Activated CD4-positive, alpha-beta memory T cell treated with anti-CD3 and anti-CD28 coated beads, Interleukin-2, amount 10 ng/mL, durations not matched to agents 7 days and 5 days (primary cell): ENCODE measurements at places on chromosomes 2 and 18.

- H3K4me1 ChIP-seq: peaks cover 34% of the 10 kb centered on the region
- no peak overlapping the region for H3K4me3 ChIP-seq
- H3K27ac ChIP-seq: no peak overlapping the region
- no peak for DNase-seq
- peaks cover 88% of the 10 kb centered on the region for H3K27me3 ChIP-seq
These were observed 4.3 kb downstream of the SIX3 start for GRCh38 chr2:44945676-44946371.

DNA sequence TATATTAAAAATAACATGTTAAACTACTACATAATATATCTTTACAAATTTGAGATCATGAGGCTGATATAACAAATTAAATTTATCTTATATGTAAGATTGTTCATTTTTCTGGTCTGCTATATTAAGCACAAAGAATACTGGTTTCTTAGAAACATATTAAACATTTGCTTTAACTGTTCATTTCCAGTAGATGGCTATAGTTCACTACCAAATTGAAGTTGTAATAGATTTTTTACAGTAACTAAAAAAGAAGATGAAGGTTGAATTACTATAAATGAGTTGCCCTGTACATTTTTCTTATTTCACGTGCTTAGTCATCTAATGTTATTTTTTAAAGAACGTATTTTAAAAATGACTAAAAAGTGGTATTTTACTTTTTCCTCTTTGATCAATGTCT is 57.0 kb downstream of the ZNF407 start:
- no peak for DNase-seq
- no peak overlapping the region for H3K4me3 ChIP-seq
- no peak overlapping the region for H3K27ac ChIP-seq
- H3K27me3 ChIP-seq: no peaks in the 10 kb centered on the region
- H3K36me3 ChIP-seq: no peaks in the 10 kb centered on the region
- no peaks in the 10 kb centered on the region for H3K4me1 ChIP-seq

DNA sequence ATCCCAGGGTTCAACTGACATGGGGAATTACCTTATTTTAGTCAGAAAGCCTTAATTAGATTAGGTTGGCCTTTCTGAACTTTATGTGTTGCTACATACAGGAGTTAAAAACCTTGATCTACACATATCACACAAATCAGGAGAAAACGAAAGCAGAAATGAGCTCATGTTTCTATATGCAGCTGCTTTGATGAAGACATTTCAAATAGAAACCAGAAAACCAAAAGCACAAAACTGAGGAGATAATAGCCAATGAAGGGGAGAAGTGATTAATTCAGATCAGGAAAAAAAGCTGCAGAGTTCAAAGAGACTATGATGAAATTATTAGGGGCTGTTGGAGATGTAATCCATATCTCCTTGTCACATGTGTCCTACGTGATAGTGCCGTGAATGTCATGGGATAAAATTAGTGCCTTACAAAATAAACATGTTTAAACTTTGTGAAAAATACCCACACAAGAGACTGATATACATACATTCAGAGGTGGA is 255.0 kb downstream of the CAMKMT start:
- H3K4me3 ChIP-seq: no peak overlapping the region
- no peaks in the 10 kb centered on the region for H3K27me3 ChIP-seq
- DNase-seq: no peak
- no peaks in the 10 kb centered on the region for H3K36me3 ChIP-seq
- H3K27ac ChIP-seq: no peak overlapping the region

- no peaks in the 10 kb centered on the region for H3K36me3 ChIP-seq
- H3K27me3 ChIP-seq: peaks cover 46% of the 10 kb centered on the region
- H3K4me1 ChIP-seq: peaks cover 5% of the 10 kb centered on the region
- DNase-seq: no peak
- no peak overlapping the region for H3K27ac ChIP-seq
- H3K4me3 ChIP-seq: no peak overlapping the region
These were observed 491 bp downstream of the ALK start for GRCh38 chr2:29920631-29921559.

DNA sequence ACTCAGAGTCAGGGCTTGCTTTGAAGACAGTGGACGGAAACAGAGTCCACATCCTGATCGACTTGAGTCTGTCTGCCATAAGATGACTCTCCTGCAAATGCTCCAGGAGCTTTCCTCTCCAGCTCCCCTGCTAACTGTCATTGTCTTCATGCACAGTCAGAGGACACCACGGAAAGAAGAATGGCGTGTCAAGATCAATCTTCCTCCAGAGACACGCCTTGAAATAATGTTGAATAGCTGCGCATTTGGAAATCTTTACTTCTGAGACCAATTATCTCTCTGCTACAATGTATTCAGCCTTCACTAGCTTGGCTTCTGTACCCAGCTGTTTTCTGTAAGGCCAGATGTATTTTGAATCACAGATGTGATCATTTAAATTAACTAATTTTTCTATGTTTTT is 457.2 kb downstream of the CDH2 start:
- H3K4me1 ChIP-seq: no peaks in the 10 kb centered on the region
- H3K36me3 ChIP-seq: no peaks in the 10 kb centered on the region
- DNase-seq: no peak
- H3K4me3 ChIP-seq: no peak overlapping the region

DNA sequence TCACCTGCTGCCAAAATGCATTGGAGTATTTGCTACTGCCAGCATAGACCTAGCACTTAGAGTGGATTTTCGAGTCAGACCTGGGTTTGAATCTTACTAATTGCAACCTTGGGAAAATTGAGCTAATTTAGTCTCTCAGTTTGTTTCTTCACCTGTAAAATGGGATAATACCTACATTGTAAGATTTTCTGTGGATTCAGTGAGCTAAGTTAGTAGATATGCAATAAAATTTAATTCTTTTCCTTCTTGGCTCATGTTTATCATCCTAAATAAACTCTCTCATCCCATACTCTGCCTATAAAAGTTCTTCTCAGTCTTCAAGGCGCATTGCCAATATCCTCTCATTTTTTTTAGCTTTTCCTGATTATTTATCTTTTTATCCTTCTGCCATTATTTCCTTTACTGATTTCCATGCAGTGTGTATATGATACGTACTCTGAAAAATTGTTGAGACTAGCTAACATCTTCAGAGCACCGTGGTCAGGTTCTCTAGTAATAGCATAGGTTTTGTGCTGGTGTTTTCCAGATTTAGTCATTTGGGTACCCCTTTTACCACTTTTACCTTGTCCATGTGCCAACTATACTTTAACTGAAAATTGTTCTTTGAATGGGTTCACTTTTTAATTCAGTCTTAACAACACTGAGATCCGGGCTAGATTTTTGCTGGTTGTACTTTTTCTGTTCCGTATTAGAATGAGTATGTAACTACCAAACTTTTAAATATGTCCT is 7.3 kb downstream of the CEP192 start:
- no peaks in the 10 kb centered on the region for H3K27me3 ChIP-seq
- no peak overlapping the region for H3K4me3 ChIP-seq
- peaks cover 15% of the 10 kb centered on the region for H3K36me3 ChIP-seq
- peaks cover 26% of the 10 kb centered on the region for H3K4me1 ChIP-seq
- no peak for DNase-seq

DNA sequence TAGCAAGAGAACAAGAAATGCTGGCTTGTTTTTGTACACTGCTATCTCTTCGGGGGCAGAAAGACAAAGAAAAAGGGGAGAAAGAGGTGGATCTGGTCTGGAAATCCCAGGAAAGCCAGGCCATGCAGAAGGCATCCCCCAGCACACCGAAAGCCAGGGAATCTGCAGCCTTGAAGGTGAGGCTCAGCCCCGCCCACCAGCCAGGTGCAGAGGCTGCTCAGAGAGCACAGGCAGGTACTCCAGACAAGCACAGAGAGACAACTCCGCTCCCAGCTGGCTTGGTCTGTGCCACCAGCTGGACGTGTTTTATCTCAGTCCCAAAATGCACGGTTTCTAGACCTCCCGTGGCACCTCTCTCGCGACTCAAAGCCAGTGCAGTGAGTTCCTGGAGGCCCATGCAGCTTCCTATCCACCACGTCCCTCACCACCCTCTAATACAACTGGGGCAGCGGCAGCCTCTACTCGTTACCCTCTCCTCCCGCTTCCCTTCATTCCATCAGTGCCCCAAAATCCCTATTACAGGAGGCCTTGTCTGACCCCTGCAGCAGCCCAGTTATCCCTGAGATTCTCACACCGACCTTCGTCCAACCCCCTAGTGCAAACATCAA is 62.8 kb downstream of the HDAC4 start:
- no peak overlapping the region for H3K4me3 ChIP-seq
- H3K27ac ChIP-seq: no peak overlapping the region
- H3K36me3 ChIP-seq: peaks cover 31% of the 10 kb centered on the region
- no peaks in the 10 kb centered on the region for H3K27me3 ChIP-seq

GRCh38 chr2:86788881-86789686 is 1.6 kb downstream of the CD8A start:
- H3K27me3 ChIP-seq: peaks cover 59% of the 10 kb centered on the region
- peaks cover 34% of the 10 kb centered on the region for H3K4me1 ChIP-seq
- no peak overlapping the region for H3K27ac ChIP-seq
- no peak for DNase-seq
- H3K4me3 ChIP-seq: no peak overlapping the region

- H3K4me3 ChIP-seq: no peak overlapping the region
- peaks cover 31% of the 10 kb centered on the region for H3K4me1 ChIP-seq
- H3K27me3 ChIP-seq: no peaks in the 10 kb centered on the region
- DNase-seq: no peak
- peaks cover 2% of the 10 kb centered on the region for H3K36me3 ChIP-seq
These were observed 8.4 kb downstream of the ITSN2 start for GRCh38 chr2:24351981-24352380.

DNA sequence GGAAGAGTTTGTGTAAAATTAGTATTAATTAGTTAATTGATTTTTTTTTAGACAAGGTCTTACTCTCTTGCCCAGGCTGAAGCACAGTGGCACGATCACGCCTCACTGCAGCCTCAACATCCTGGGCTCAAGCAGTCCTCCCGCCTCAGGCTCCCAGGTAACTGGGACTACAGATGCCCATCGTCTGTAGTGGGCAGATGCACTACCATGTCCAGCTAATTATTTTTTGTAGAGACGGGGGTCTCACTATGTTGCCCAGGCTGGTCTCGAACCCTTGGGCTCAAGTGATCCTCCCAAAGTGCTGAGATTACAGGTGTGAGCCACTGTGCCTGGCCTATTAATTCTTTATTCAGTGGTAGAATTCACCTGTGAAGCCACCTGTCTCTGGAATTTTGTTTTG is 41.1 kb downstream of the UBE2F start:
- peaks cover 31% of the 10 kb centered on the region for H3K4me1 ChIP-seq
- no peak for DNase-seq
- H3K36me3 ChIP-seq: peaks cover 55% of the 10 kb centered on the region
- no peaks in the 10 kb centered on the region for H3K27me3 ChIP-seq

- H3K27me3 ChIP-seq: no peaks in the 10 kb centered on the region
- no peaks in the 10 kb centered on the region for H3K4me1 ChIP-seq
- no peaks in the 10 kb centered on the region for H3K36me3 ChIP-seq
These were observed 478.5 kb upstream of the TNP1 start for GRCh38 chr2:217338306-217338916.

GRCh38 chr2:159090514-159091201 is 122.2 kb downstream of the TANC1 start:
- H3K27ac ChIP-seq: no peak overlapping the region
- DNase-seq: no peak
- H3K4me3 ChIP-seq: no peak overlapping the region

- H3K4me3 ChIP-seq: no peak overlapping the region
- no peak for DNase-seq
- no peaks in the 10 kb centered on the region for H3K36me3 ChIP-seq
- no peaks in the 10 kb centered on the region for H3K4me1 ChIP-seq
- H3K27ac ChIP-seq: no peak overlapping the region
These were observed 18.8 kb upstream of the DTNB start for GRCh38 chr2:25692143-25692542.

DNA sequence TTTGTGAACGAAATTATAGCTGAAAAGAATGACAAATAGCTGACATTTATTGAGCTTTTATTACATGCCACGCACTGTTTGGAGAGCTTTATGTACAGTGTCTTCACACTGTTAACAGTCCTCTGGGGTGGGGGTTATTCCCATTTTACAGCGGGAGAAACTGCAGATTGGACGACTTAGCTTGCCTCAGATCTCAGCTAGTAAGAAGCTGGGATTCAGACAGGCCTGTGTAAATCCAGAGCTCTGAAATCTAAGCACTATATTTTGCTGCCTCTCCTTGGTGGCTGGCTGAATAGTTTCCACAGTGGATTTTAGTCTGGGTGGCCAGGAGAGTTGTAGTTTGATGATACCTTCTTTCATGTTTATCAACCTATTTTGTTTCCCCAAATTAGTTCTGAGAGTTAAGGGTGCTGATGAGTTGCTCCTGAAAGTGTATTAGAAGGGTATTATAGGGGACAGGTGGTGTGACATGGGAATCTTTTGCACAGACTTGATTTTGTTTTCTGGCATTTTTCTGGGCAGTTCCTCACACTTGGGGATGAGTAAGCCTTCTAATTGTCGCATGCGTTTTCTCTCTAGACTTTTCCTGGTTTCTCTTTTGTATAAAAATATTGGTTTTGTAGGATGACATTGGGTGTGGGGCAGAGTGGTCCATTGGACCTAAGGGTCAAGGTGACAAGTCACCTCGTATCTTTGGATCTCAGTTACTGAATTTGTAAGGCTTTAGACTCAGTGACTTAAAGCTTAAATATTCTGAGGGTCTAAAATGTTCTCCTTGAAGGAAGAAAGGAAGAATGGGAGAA is 1.5 kb downstream of the ACSL3 start:
- peaks cover 3% of the 10 kb centered on the region for H3K36me3 ChIP-seq
- peaks cover 8% of the 10 kb centered on the region for H3K27me3 ChIP-seq
- peaks cover 14% of the 10 kb centered on the region for H3K4me1 ChIP-seq
- no peak overlapping the region for H3K4me3 ChIP-seq

GRCh38 chr2:18077231-18077630 is 198.8 kb downstream of the KCNS3 start:
- peaks cover 2% of the 10 kb centered on the region for H3K4me1 ChIP-seq
- H3K27me3 ChIP-seq: no peaks in the 10 kb centered on the region
- no peak overlapping the region for H3K27ac ChIP-seq
- DNase-seq: no peak

DNA sequence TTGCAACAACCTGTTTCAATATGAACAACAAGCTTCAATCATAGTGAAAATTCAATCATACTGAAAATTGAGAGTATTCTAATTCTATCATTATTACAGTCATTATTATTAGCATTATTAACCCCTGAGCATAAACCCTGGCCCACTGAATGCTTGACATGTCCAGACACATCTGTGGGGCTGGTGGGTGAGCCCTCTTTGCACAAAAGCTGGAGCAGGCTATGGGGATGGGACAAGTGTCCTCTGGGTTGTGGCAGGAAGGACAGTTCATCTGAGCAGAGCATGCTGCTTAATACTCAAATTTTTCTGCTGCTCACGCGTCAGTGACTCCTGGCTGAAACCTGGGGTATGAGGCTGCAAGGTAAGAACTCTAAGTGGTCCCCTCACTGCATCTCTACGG is 451.1 kb upstream of the POU3F3 start:
- no peak overlapping the region for H3K4me3 ChIP-seq
- no peaks in the 10 kb centered on the region for H3K36me3 ChIP-seq
- DNase-seq: no peak
- no peak overlapping the region for H3K27ac ChIP-seq
- no peaks in the 10 kb centered on the region for H3K27me3 ChIP-seq

DNA sequence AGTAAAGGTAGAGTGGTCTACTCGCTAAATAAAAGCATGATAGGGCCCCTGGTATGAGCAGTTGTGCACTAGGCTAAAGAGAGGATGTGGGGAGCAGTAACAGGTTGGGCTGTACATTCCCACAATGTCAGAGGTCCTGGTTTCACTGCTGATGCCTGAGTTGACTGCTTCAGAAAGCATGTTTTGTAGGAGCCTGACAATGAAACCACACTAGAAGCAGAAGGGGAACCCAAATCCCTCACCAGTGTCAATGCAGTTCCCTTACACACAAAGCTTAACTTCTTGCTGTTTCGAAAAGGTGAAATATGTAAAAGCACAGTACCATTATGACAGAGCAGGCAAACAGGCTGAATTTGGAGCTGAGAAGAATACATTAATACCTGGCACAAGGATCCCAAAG is 291.7 kb upstream of the KYNU start:
- H3K27ac ChIP-seq: no peak overlapping the region
- no peak overlapping the region for H3K4me3 ChIP-seq
